Adrenal gland (tissue), 19 donors: ENCODE measurements at places on chromosomes 5 and 9.

DNA sequence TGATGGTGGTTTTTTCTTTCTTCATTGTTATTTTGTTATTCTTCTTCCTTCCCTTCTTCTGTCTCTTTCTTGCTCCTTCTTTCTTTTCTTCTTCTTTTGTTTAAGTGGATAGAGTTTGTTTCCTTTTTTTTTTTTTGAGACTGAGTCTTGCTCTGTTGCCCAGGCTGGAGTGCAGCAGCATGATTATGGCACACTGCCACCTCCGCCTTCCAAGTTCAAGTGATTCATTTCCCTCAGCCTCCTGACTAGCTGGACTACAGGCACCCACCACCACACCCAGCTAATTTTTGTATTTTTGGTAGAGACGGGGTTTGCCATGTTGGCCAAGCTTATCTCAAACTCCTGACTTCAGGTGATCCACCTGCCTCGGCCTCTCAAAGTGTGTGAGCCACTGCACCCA, 40.3 kb downstream of the JAK2 start:
- DNase-seq = peak; percentile 51

GRCh38 chr5:160846642-160847041, 5.4 kb downstream of the ATP10B start:
- no peak for DNase-seq

GRCh38 chr5:74464512-74465209, 175.9 kb downstream of the ENC1 start:
- DNase-seq = no peak

DNA sequence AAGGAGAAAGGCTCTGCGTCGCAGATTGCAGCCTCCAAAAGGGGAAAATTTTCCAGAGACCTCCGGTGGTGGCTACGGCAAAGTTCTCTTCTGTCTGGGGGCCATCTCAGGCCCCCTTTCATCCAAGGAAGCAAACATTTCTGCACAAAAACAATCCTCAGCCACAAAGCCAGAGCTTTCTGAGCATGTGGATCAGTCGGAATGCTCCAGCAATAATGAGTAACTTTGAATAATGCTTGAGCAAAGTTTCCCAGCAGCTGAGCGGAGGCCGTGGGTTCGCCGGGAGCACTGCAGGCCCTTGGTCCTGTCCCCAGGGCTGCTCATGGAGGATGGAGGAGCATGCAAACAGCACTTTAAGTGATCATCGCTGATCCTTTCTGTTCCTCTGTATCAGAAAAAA, 60.2 kb upstream of the UNC5A start:
- no peak for DNase-seq

DNA sequence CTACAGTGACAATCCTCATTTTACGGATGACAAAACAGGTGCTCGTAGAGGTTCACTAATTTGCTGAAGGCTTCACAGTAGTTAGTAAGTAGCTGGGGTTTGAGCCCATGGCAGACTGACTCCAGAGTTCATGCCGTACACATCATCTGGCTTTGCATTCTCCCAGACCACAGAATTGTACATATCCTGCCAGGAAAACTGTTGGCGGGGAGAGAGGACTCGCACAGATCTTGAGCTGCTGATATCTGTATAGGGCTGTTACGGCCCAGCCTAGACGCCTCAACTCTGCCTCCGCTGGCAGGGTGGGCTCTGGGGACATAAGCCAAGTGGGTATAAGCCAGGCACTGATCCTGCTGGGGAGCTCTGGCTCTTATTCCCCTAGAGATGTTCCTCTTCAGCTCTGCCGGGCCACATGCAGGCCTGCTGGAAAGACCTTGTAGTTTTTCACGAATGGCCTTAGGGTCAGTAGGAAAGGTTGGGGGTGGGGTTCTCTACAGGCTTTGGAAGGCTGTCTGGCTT, 16.3 kb downstream of the LARP1 start:
- DNase-seq = peak; percentile 52

DNA sequence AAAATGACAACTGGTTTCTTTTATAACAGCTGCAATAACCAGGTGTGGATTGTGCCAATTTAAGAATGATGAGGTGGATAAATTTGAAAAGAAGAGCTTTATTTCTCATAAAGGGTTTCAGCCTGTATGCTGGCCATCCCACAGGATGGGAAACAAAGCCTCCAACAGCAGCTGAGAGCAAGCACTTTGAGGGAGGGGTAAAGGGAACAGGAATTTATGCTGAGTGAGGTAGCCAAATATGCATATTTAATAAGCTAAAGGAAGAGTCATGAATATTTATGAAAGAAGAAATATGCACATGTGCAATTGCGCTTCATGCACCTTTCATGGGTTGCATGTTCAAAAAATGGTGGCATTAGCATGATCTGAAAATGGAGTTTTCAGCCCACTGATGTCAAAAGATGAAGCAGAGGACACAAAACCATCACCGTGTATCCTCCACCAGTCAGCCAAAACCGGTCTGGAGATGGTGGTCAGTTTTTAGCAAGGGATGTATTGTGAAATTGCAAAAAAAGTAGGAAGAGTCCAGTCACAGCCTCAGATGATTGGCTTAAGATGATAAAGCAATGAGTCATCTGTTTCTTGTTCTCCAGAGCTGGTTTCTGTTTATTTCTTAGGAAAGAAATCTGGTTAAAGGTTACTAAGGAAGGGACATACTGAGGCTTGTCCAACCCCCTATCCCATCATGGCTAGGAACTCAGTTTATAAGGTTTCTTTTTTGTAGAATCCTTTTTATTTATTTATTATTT, 47.9 kb downstream of the DEPDC1B start:
- DNase-seq = no peak

GRCh38 chr9:38127271-38127839, 58.3 kb upstream of the SHB start:
- DNase-seq = no peak

DNA sequence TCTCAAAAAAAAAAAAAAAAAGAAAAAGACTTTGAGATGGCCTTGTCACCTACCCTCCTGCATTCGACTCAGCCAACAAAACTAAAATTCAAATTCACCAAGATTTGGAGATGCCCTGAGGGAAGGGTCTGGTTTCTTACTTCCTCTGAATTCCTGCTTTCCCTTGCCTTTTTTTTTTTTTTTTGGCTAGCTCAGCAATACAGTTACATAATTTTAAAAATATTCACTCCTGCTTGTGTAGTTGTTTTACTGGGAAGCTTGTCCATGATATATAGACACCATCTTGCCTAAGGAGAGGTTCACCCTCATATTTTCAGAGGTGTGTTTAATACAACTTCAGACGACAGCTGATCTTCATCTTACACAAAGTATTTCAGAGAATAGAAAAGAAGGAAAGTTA, 21.3 kb upstream of the SERINC5 start:
- DNase-seq = no peak

- DNase-seq = no peak
Measured at GRCh38 chr5:75885849-75886596, 168.8 kb upstream of the POC5 start.

DNA sequence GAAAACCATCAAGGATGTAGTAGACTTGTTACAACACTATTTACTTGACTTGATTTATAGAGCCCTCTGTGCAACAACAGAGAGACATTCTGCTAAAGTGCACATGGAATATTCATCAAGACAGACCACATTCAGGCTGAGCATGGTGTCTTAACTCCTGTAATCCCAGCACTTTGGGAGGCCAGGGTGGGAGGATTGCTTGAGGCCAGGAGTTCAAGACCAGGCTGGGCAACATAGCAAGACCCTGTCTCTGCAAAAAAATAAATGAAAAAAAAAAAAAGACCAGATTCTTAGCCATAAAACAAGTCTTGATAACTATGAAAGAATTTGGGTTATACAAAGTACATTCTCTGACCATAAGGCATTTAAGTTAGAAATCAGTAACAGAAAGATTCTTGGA, 25.3 kb downstream of the DENND4C start:
- DNase-seq = no peak

- no peak for DNase-seq
Measured at GRCh38 chr9:130640681-130641080, 23.7 kb upstream of the PRDM12 start.

- DNase-seq = no peak
Measured at GRCh38 chr5:143733665-143734455, 78.1 kb upstream of the HMHB1 start.

GRCh38 chr5:66994790-66995189, 201.8 kb downstream of the CD180 start:
- no peak for DNase-seq

- DNase-seq = no peak
Measured at GRCh38 chr5:133906303-133906702, 62.1 kb downstream of the C5orf15 start.

- DNase-seq = no peak
Measured at GRCh38 chr5:5649641-5650040, 227.2 kb downstream of the ICE1 start.

DNA sequence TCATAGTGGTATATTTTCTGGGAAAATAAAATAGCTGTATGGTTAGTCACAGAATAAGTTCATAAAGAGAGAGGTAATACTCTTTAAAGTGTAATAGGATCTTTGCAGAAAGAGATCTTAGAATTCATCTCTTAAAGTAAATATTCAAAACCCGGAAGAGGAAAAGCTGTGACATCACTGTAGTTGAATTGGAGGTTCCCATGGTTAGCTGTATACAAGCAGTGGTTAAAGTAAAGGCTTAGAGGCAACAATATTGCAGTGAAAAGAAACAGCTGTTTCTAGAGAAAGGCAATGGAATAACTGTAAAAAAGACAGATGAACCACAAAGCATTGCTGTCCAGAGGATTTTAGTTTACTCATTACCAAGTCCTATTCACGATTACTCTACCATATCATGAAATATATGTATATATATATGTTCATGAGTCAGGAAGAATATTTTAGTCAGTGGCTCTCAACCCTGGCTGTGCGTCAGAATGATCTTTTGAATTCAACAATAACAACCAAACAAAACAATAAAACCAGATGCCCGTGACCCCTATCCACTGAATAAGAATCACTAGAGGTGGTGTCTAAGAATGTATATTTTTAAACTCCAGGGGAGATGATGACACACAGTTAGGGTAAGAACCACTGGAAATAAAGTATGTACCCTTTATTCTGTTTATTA, 4.7 kb downstream of the ERCC6L2 start:
- no peak for DNase-seq

- no peak for DNase-seq
Measured at GRCh38 chr9:75461183-75461582, 372.9 kb downstream of the OSTF1 start.

DNA sequence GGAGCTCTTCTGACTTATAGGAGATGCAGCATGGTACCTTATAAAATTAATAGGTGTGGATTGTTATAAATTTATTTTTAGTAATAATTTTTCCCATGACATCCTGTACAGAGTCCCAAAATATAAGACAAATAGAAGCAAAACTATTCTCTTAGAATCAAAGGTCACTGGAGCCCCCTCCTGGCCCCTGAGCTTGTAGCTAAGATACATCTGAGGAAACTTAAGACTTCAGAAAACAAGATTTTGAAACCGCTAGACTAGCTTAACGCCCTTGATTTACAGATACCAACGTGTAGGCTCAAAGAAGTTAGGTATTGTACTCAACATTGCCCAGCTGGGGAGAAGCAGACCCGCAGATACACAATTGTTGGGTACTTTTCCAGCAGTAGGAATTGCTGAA, 45.7 kb upstream of the KCNN2 start:
- DNase-seq = no peak

- DNase-seq = no peak
Measured at GRCh38 chr5:179863449-179864085, 5.0 kb upstream of the MRNIP start.

DNA sequence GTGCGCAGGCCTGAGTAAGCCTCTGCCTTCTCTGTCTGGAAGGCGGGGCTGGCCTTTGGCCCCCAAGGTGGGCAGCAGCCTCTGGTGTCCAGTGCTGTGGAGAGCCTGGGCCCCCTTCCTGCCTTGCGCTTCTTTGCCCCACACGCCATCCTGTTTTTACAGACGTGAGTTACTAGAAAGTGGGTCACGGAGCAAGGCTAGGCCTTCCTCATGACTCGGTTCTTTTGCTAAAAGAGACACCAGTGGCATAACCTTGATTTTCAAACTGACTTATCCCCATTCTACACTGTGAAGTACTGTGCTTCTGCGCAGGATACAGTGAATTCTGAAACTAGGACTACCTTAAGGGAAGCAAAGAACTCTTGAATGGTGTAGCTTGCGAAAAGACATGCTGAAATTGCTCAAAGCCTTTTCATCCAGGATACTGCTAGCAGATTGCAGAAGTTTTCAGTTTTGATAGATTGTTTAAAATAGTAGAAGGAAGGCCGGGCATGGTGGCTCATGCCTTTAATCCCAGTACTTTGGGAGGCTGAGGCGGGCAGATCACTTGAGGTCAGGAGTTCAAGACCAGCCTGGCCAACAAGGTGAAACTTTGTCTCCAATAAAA, 7.2 kb downstream of the ROPN1L start:
- no peak for DNase-seq

DNA sequence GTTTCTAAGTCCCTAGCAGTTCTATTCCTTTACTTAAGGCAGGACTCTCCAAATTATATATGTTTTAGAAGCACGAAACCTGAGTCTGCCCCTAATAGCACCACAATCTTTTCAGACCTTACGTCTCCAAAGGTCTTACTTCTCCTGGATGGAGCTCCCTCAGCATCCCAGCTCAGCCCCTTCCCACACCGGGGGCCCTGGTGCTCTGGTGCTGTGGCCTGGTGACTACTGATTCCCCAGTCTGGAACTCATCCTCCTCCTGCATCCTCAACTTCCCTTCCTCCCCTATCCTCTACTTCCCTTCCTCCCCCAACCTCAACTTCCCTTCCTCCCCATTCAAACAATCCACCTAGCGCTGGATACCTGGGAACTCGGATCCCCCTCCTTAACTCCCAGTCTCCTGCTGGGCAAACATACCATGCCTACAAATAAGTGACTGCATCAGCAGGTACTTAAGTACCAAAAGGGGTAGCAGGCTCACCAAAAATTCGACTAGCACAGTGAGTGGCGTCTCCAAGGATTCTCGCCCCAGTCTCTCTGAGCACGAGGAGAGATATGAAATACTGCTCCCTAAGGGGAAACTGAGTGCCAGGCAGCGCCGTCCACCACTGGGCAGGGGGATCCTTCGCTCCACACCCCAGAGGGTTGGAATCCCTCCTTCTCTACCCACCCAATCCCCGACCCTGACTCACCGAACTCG, 831 bp downstream of the IGFBPL1 start:
- DNase-seq = no peak

GRCh38 chr9:109256336-109256735, 64.5 kb downstream of the EPB41L4B start:
- no peak for DNase-seq

- DNase-seq = peak; percentile 58
Measured at GRCh38 chr9:74497748-74498620, 849 bp downstream of the RORB start.

DNA sequence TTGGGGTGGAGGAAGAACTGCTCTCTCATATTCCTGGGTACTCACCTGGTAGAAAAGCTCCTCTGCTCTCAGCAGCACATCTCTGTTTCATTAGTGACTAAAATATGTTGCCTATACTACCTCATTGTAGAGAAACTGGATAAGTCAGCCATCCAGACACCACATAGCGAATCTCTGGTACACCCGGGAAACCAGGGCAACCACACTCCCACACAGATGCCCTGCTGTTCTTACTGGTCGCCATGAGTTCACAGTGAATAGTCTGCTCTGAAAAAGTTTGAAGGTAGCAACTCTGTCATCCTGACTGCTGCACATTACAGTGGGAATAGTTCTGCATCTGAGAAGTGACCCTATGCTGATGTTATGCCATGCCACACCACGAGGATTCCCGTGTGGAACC, 135.0 kb downstream of the ENTREP1 start:
- DNase-seq = no peak
